ENCODE measurements at places on chromosomes 16 and 17.

DNA sequence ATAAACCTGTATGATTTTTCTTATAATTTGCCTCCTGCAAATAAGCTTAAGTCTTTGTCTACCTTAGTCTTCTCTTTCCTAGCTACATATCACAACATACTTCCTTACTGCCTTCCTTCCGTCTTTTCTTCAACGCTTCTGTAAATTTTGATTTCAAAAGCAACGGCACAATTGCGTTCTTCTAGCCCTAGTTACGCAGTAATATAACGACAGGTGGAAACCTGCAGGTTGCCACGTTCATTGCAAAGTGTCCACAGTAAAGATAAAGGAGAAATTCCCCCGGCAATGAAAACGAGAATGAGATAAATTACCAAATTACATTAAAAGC, 546 bp upstream of the PSMD7 start:
- DNase-seq: no peak

DNA sequence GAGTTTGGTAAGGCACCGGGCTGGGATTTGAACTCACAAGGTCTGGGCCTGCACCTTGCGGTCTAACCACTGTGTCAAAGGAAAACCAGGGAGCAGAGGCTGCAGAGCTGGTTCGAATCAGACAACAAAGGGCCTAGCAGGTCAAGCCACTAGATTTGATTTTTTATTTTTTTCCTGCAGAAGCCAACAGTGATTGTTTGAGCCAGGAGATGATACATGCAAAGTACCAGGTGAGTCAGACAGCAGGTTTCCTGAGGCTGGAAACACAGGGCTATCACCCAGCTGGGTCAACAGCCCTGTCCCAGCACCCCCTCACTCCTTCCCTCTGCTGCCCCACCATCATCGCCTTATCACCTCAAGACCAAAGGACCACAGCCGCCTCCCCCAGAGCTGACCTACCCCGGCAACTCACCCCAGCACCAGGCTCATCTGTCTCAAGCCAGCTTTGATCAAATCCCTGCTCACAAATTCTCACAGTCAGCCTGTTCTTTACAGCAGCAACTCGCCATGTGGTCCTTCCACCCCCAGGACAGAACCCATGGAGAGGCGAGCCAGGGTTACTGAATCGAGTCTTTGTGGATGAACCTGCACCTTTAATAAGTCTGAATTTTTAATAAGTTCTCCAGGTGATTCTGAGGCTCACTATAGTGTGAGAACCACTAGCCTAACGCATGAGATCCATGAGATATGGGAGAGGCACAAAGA, 13.0 kb upstream of the KRT19 start:
- no peak for DNase-seq

GRCh38 chr17:82246040-82246364, 17.2 kb downstream of the SLC16A3 start:
- DNase-seq: no peak

GRCh38 chr17:7426896-7427489, 1.6 kb downstream of the SPEM2 start:
- no peak for DNase-seq

GRCh38 chr16:58824201-58824600, 90.1 kb upstream of the GOT2 start:
- DNase-seq: no peak

DNA sequence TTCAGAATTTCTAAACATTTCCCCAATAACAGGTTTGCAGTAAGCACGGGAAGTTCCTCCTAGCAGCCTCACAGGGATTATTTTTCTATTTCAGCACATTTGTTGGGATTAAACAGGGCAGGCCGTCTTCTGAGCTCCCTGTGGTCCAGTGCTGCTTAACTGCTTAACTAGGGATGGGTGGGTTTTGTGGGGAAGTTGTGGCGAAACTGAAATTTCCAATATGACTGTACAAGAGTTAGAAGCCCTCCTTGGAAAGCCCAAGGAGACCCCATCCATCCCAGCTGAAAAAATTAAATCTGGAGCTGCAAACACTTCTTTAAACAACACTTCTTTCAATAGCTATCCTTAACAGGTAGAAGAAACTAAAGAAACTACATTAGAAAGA, 22.2 kb downstream of the FAM117A start:
- DNase-seq: no peak

GRCh38 chr17:28643983-28644786, 773 bp downstream of the BLTP2 start:
- DNase-seq: no peak

DNA sequence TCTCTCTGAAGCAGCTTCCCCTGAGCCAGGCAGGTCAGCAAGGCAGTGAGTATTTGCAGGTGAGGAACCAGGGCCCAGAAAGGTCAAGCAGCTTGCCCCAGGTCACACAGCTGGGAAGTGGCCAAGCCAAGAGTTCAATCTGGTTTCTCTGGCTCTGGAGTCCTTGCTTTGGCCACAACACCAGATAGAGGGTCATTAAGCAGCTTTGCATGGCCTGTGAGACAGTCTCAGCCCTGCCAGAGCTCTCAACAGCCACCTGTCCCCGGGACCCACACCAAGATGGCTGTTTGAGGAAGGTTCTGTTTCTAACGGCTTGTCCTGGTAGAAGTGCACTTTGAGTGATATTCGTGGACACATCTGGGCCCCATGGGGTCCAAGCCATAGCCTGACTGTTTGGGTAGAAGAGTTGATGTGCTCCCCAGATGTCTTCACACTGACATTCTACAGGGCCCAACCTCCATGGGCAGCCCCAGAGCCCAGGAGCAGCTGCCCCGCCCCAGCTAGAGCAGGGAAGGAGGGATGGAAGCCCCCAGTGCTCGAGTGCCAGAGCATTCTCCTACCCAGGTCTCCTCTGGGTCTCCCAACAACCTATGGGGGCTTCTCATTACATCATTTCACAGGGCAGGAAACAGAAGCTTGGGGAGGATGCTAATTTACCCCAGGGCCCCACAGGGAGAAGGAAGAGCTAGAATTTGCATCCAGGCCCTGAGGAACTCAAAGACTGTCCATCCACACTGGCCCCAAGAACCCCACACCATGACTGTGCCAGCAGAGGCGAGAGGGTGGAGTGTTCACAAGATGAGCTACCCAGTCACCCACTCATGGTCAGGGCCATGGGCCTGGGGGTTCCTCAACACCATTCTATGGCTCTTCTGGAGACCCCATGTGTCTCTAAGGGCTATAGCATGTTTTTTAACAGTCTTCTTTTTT, 107.3 kb upstream of the CDH5 start:
- no peak for DNase-seq

DNA sequence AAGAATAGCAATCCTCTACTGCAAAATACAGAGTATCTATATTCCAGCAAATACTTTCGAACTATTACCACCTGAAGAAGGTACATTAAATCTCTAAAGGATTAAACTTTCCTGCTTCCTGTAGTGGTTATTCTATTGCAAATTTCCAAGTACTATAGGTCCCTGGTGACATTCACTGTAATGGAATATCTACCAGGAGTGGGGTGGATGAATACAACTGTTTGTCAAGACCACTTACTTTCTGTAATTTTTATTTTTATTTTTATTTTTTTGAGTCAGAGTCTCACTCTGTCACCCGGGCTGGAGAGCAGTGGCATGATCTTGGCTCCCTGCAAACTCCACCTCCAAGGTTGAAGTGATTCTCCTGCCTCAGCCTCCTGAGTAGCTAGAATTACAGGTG, 389.5 kb downstream of the TMEM114 start:
- no peak for DNase-seq

DNA sequence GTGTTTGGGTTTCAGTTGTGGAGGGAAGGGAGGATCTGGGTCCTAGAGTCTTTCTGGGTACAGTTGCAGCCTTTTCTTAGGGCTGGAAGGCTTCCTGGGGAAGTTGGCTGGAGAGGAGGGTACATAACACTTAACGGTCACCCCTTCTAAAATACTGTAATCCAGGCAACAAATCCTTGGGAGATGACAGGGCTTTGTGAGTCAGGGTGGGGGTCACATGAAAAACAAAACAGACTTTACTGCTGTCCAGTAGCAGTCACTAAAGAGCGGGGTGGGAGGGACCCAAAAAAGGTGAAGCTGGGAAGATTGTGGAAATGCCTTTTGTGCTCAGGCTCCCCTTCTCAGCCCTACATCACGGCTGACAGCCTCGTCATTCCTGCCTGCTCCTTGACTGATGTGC, 6.3 kb downstream of the SAP30BP start:
- no peak for DNase-seq

- DNase-seq: no peak
Measured at GRCh38 chr16:2022723-2023091, 3.1 kb downstream of the NPW start.

DNA sequence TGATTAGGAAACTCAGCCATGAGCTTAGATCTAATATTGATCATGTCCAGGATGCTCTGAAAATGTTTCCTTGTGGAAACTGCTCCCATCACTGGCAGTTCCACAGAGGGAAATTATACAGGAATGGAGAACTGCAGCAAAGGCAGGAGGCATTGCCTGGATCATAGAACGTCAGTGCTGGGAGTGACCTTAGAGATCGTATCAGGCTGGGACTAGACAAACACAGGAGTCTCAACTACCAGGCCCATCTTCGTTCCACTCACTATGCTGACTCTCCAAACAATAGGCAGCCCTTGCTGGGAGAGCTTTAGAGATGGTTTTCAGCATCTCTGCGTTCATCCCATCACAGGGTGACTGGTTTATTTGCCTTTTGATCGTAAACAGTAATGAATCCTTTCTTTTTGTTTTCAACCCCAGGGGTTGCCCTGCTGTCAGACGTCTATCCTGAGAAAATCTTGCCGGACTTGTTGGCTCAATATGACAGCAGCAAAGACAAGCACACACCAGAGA, 130.3 kb downstream of the TANGO6 start:
- DNase-seq: no peak

GRCh38 chr16:29779474-29779873, 1.4 kb downstream of the ZG16 start:
- DNase-seq: no peak

- no peak for DNase-seq
Measured at GRCh38 chr17:42002792-42003301, 14.4 kb downstream of the DNAJC7 start.

GRCh38 chr17:79926142-79926604, 86.9 kb upstream of the CBX4 start:
- no peak for DNase-seq

DNA sequence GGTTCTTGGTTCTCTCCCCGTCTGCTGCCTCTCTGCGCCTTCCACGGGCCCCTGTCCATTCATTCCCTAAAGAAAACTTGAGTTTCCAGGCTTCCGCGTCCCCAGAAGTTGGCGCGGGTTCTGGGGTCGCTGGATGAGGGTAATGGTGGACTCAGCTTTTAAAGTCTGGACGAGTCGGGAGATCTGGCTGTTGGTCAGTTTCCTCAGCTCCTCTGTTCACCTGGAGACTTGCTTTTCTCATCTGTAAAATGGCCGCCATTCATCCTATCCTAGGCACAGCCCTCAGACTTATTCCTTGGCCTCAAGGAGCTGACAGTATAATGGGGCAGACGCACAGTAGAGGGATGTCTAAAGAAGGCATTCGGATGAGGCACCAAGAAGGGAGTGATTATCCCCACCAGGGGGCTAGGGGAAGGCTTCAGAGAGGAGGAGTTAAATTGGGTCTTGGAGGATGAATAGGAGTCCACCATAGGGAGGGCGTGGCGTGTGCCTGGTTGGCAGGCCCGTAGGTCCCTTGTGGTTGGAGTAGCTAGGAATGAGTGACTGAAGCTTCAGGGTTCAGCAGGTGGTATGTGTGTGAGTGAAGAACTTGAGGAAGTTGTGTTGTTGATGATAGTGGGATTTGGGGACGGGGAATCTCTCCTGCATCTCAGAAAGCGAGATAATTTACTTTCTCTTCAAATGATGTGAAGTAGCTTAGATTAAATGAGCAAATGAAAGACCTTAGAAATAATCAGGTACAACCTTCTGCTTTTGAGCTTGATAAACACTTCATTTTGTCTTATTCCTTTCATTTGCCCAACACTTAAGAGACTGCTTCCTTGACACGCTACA, 652 bp downstream of the VPS35L start:
- DNase-seq: no peak

GRCh38 chr16:70738083-70738977, 52.5 kb upstream of the MTSS2 start:
- DNase-seq: no peak

Measured in activated gamma-delta T cell (primary cell).